ENCODE measurements at places on chromosomes 13 and 19. TPM values are rescaled to one million over a fixed set of nuclear protein-coding genes. Genes with fewer than 3 reads are reported as not detected.

ZNF581 gene
- 19.2 TPM for total RNA-seq

MAMSTR gene
- total RNA-seq: 0.13 TPM

ZNF540 gene
- total RNA-seq: under 0.01 TPM

LAIR2 gene
- not detected for total RNA-seq

TTC9B gene
- not detected for total RNA-seq

TMEM272 gene
- total RNA-seq: not detected

GRCh38 chr13:47896546-47896945 lies 104.5 kb downstream of the SUCLA2 start:
- DNase-seq: no peak

GRCh38 chr19:33520844-33521479 lies 629 bp downstream of the PEPD start:
- no peak for DNase-seq

- DNase-seq: no peak
These were observed 192.7 kb downstream of the LHFPL6 start for GRCh38 chr13:39410096-39410901.

- peak; percentile 88 for DNase-seq
These were observed 839 bp upstream of the CKAP2 start for GRCh38 chr13:52454459-52454819.

DNA sequence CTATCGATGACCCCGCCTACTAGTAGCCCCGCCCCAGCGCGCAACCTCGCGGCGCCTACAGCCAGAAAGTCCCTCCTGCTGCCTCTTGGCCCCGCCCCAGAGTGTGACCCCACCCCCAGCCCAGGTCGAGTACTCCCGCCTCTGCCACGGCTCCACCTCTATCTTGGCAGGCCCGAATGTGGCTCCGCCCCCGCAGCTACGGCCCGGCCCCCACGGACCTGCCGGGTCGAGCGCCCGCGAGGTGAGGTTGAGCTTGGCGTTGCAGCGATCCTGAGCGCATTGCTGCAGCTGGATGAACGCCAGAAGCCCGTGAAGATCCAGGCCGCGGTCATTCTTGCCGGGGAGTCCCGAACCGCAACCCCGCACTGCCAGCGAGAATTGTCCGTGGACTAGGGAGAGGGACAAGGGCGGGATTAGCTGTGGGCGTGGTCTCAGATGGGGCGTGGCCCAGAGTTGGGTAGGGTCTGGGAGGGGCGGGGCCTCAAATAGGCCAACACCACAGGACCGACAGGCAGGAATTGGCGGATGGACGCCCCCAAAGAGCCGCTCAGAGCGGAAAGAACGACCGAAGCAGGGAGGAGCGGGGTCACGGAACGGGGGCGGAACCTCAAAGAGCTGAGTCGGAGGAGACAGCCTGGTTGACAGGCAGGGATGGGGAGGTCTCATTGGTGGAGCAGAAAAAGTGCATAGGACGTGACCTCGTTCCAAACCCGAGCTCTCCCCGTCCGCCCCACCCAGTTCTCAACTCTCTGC lies 1.9 kb downstream of the LYPD3 start:
- peak; percentile 85 for DNase-seq

Measured in bronchial epithelial cell (primary cell).